ENCODE measurements at places on chromosomes 2 and 18.

DNA sequence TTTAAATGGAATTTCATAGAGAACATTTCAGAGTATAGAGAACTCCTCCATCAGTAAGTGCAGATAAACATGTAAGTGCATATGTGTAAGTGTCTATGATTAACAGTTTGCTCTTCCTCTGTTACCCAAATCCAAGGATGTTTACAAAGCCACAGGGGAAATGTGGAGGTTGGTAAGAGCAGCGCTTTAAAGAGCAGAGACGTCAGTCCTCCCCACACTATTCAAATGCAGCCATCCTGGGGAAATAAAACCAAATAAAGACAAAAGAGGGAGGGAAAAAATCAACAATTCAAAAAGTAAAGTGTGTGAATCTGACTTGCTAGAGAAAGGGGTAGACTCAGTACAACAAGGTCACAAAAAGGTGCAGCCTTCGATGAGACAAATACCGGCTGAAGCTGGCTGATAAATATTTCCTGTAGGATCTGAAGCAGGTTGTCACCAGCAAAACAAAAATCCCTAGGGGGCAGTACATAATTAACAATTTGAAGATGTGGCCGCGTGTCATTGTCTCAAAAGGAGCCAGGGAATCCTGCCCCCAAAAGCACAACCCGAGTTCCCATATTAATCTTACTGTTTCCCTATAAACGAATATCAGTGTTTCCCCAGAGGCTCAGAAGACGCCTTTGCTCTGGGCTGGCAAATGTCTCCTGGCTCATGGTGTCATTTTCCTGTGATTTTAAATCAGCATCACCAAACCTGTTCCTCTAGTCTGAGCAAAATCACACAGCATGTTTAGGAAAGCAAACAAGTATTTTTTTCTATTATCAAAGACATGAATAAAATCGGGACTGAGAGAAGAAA lies 216.5 kb downstream of the CDCA7 start:
- DNase-seq = no peak

GRCh38 chr18:26971409-26971808 lies 105.9 kb upstream of the AQP4 start:
- DNase-seq = no peak

DNA sequence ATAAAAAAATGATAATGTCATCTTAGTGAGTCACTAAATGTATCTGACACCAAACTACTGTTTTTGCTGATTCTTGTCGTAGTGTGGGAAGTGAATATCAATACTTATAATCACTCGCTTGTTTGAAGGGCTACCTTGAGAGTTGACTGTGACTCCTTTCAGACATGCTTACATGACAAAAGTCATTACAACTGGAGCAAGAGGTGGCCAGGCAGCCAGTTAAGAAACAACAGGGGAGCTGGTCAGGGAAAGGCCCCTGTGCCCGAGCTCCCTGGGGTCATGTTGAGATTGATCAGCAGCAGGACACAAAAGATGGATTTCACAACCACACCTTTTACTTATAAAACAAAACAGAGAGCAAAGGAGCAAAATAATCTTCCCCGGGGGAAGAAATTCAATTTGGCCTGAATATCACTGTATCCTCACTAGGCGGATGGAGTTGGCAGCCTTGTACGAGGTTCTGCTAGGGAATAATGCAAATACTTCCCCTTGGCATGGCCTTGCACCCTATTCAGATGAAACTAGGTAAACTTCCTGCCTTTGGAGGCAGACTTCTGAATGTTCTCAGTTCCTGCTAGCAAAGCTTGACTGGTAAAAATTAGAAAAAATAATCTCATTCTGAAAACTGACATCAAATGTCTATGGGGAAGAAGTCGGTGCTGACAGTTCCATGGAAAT lies 101.2 kb downstream of the DYNC1I2 start:
- DNase-seq = no peak

DNA sequence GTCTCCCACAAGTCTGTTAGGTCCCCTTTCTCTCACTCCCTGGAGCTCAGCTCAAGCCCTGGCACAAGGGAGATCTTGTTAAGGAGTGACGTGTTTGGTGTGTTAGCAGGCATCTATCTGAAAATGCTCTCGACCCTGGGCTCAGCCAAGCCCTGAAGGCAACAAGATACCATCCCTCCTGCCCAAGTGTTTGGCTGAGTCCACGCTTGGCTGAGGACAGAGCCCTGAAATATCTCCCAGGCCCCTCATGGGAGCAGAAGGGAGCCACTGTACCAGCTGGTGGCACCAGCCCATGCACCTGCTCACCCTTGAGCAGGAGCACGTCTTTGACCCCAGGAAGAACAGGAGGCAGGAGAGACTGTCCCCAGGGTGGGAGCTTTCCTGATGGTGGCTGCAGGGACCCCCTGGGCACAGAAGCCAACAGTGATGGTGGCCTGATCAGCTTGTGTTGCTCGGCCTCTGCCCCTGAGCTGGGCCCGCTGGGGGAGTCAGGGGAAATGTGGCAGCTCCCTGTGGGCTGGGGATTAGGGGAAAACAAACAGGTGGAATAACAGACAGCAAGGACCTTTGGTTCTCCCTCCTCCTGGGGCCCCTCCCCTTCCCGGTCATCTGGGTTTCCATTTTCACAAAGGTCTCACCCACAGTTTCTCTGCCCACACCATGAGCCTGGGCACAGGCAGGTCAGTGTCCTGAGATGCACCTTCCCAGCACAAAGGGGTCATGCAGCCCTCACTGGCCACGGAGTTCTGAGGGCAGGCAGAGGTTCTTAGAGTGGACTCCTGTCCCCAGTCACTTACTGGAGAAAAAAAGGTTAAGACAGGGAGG lies 91.6 kb downstream of the RHOB start:
- DNase-seq = no peak

- no peak for DNase-seq
These were observed 135.0 kb upstream of the HNMT start for GRCh38 chr2:137829251-137829650.

DNA sequence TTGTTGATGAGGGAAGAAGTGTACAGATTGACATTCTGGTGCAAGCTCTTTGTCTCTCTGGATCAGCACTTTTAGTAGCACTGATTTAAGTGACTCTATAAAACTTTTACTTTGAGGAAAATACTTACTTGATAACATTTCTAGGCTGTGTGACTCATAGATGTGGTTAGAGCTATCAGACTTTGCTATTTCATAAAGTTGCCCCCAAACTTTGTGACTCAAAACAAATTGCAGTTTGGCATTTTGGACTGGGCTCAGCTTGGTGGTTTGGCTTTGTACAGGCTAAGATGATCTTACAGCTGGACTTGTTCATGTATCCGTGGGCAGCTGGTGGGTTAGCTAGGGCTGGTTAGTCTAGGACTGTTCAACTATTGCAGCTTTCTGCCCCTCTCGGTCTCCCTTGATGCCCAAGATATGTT lies 42.1 kb upstream of the GLS start:
- no peak for DNase-seq

GRCh38 chr2:21328177-21328576 lies 204.4 kb downstream of the TDRD15 start:
- DNase-seq = no peak

DNA sequence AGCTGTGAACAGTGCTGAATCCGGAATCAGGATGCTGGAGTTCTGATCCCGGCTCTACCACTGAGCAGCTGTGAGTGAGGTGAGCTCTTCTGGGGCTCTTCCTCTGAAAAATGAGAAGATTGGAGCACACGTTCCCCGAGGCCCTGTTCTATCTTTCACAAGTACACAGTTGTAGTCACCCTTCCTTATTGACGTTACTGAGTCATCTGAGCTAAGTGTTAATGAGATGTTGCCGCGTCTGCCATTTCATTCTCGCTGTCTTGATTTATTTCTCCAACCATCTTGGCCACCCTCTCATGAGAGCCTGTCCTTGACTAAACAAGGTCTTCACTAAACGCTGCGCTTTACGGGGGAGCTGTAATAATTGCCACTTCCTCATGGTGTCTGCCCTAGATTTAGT lies 31.9 kb upstream of the EFR3B start:
- no peak for DNase-seq

DNA sequence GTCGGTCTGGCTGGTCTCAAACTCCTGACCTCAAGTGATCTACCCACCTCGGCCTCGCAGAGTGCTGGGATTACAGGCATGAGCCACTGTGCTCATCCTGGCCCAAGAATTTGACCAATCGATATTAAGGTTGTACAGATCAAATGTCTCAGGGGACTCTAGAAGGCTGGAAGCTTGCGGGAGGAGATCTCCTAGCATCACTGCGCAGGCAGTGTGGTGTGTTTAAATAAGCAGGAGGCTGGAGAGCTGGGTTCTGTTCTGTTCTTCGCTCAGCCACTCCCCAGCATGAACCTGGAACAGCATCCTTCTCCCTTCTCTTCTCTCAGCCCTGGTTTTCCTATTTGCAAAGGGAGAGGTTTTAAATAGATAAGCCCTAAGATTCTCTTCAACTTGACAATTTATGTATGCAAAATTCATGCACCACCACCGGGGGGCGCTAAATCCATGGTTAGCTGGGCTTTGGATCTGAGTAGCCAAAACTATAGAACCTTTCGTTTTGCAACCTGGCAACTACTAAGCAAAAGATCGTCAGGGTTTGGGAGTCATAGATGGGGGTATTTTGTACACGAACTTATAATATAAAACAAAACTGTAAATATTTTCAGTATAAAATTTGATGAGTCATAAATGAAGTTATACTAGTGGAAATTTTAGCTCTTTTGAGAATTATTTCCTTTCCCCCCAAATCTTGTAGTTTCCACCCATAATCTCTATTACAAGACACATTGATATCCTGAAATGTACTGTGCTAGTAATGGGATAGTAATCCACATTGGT lies 60.6 kb downstream of the SLC16A14 start:
- DNase-seq = peak; percentile 69

DNA sequence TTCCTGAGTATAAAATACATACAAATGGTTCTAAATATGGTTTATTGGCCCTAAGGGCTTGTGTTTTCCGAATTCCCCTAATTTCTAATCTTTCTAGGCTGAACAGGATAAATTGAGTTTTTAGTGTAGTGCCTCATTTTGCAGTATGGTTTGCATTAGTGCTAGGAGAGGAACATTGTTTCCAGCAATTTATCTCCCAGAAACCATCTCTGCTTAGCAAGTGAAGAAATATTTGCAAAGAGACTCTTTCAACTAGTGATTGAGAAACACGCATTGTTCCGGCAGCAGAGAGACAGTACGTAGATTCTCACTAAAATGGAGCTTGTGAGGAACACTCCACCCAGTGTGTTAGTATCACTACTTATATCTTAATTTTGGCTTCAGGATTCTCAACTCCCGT lies 177.8 kb upstream of the EPAS1 start:
- no peak for DNase-seq

DNA sequence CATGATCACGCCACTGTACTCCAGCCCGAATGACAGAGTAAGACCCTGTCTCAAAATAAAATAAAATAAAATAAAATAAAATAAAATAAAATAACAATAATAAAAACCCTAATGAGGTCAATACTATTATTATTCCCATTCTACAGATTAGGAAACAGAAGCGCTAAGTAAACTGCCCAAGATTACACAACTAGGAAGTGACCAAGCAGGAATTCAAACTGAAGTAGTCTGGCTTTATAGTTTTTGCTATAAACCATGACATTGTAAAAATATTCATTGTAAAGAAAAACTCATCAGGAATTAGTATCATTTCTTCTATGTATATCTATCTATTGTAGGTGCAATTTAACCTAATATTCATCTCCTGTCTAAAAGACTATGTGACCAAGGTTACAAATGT lies 1.2 kb downstream of the PLEKHM3 start:
- DNase-seq = no peak

GRCh38 chr2:165682546-165682945 lies 111.5 kb downstream of the GALNT3 start:
- DNase-seq = no peak

DNA sequence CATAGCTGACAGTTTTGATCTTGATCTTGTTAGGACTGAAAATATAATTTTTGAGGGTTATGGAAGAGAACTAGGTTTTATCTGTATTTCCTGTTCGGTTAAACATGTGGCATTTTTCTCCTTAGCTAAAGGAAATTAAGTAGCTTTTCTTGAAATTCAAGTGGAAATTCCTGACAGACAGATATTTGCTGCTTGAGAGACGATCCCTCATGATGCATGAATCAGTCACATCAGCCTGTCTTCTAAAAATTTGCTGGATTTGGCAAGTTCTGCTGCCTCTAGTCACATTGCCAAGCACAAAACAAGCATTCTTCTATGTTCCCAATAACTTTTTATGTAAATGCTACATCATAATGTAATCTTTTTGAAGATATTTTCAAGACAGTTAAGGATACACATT lies 201.8 kb upstream of the ATP5MC3 start:
- no peak for DNase-seq

DNA sequence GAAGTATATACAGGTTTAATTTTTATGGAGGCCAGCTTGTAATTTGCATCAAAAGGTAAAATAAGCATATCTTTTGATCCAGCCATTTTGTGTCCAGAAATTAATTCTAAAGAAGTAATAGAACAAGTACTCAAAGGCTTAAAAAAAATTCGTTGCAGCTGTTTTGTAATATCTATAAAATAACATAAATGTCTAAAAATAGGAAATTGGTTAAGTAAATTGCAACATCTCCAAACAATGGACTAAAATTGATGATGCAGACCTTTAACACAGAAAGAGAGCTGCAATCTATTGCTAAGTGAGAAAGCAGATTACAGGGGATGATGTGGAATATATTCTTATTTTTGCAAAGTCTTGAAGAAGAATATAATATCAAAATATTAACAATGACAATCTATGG lies 19.4 kb downstream of the AAK1 start:
- DNase-seq = no peak

DNA sequence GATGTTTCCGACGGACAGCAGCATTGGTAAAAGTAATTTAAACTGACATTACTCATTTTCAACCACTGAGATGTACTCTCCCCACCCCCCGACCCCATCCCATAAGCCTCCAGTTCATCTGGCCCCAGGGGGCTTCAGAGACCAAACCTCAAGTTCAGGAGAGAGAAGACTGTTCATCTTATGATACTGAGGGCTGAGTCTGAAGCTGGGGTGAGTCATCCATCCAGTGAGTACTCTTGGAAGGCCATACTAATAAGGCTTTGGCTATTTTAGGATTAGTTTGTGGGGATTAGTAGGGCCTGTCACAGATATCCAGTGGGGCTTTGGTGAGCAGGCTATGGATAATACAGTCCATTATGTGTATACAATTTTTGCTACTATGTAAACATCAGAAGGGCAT lies 125.3 kb upstream of the APCDD1 start:
- DNase-seq = no peak

- DNase-seq = no peak
These were observed 223.4 kb downstream of the CCDC102B start for GRCh38 chr18:69021211-69021805.

DNA sequence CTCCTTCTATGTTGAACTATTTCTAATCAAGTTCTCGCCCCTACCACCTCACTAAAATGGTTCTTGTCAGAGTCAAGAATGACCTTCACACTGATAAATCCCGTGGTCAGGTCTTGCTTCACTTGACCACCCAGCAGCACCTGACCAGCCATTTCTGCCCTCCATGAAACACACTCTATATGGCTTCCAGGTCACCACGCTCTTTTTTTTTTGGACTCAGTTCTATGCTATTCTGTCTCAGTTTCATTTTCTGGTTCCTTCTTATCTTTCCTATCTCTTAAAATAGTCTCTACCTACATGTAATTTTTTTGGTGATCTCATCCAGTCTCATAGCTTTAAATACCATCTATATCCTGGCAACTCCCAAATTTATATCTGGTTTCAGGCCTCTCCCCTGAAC lies 11.4 kb downstream of the EIF2AK3 start:
- DNase-seq = no peak

- no peak for DNase-seq
These were observed at the start of gene RAB31 for GRCh38 chr18:9708057-9708433. TSS of gene RAB31 (plus strand) at chr18:9708301. CDS start at chr18:9708406, 105 bp downstream.
